ENCODE measurements at places on chromosomes 5 and 9.

- H3K27ac ChIP-seq: no peak overlapping the region
- no peaks in the 10 kb centered on the region for H3K27me3 ChIP-seq
- no peak for DNase-seq
- no peaks in the 10 kb centered on the region for H3K36me3 ChIP-seq
- no peaks in the 10 kb centered on the region for H3K4me1 ChIP-seq
- H3K4me3 ChIP-seq: no peak overlapping the region
These were observed 184.4 kb upstream of the EFNA5 start for GRCh38 chr5:107855171-107855570.

DNA sequence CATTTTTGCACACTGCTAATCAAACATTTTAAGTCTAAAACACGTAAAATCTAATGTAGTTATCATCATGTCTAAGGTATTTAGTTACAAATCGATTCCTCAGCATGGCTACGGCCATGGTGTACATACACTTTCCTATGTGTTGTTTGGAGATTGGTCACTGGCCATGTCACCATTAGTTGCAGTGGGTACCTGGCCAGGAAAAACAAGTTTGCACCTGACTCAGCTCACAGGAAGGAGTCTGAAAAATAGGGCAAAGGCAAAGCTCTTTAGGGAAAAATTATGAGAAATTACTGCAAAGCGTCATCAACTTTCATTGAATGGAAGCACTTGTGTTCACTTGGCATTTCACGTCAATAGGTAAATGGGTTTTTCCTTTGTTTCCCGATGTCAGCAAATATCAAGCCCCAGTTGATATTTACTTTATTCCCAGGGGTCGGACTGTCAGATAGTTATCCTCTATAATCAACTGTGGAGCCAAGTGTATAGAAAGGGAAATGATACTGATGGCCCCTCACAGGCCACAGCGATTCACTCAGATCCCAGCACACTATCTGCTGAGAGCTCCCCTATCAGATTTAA is 626.0 kb upstream of the ADAMTS16 start:
- H3K27ac ChIP-seq: no peak overlapping the region
- H3K4me3 ChIP-seq: no peak overlapping the region
- no peaks in the 10 kb centered on the region for H3K36me3 ChIP-seq
- H3K4me1 ChIP-seq: no peaks in the 10 kb centered on the region
- no peak for DNase-seq

DNA sequence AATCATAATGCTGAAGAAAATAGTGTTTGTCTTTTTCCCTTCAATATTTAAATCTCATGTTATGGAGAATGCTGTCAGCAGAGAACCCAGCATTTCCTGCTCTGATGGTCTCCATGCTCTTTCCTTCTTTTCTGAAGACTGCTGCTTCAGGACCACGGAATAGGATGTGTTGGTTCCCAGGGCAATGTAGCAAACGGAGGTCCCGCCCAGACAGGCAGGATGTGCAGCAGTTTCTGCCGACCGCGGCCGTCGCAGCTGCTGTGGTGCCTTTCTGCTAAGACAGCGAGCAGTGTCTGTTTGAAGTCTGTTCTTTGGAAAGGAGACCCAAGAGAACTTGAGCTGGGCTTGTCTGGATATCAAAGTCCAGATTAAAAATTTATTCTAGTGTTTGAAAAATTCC is 654.3 kb downstream of the CCDC171 start:
- no peak overlapping the region for H3K27ac ChIP-seq
- H3K4me1 ChIP-seq: no peaks in the 10 kb centered on the region
- no peaks in the 10 kb centered on the region for H3K36me3 ChIP-seq
- no peak for DNase-seq
- no peak overlapping the region for H3K4me3 ChIP-seq

DNA sequence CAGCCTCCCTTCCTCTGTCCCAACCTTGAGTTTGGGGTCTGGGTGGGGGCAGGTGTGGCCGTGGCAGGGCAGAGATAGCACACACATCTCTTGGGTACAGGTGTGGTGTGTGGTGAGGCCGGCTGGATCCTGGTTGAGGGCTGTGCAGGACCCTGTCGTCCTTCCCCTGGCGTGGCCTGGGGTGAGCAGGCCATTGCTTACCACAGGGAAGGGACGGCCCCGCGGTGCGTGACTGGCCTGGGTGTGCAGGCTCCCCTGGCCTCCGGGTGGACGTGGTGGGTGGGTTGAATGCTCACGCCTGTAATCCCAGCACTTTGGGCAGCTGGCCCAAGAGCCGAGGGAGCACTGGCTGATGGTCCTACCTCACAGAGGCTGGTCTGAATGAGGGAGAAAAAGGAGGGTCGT is 1.2 kb downstream of the ARRDC1 start:
- no peak for DNase-seq
- H3K36me3 ChIP-seq: no peaks in the 10 kb centered on the region

- H3K27ac ChIP-seq: no peak overlapping the region
- H3K36me3 ChIP-seq: no peaks in the 10 kb centered on the region
- no peaks in the 10 kb centered on the region for H3K27me3 ChIP-seq
- H3K4me3 ChIP-seq: no peak overlapping the region
- H3K4me1 ChIP-seq: no peaks in the 10 kb centered on the region
- no peak for DNase-seq
These were observed 43.6 kb downstream of the BASP1 start for GRCh38 chr5:17261075-17261474.

- peaks cover 1% of the 10 kb centered on the region for H3K4me1 ChIP-seq
- no peaks in the 10 kb centered on the region for H3K36me3 ChIP-seq
- no peak overlapping the region for H3K27ac ChIP-seq
- no peak overlapping the region for H3K4me3 ChIP-seq
- no peaks in the 10 kb centered on the region for H3K27me3 ChIP-seq
These were observed 21.3 kb downstream of the MRPL36 start for GRCh38 chr5:1778138-1779020.

GRCh38 chr9:91477106-91477505 is 53.5 kb upstream of the NFIL3 start:
- H3K4me3 ChIP-seq: no peak overlapping the region
- peaks cover 40% of the 10 kb centered on the region for H3K27me3 ChIP-seq
- H3K27ac ChIP-seq: no peak overlapping the region
- H3K36me3 ChIP-seq: no peaks in the 10 kb centered on the region

DNA sequence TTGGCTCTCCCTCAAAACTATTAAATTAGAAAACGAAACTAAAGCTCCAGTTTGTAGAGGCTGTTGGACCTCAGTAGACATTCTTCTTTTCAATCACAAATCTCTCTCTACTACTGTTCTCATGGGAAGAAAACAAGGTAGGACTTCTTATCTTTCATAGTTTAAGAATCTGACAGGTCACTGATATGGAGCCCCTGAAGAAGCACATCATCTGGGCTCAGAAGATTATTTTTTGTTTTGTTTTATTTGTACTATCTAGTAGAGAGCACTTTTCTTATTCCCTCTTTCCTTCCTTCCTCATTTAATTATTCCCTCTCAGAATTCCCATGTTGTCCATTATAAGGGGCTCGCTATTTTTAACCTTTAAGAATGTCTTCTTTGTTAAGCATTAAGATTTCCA is 26.3 kb downstream of the STARD4 start:
- H3K27me3 ChIP-seq: no peaks in the 10 kb centered on the region
- H3K4me1 ChIP-seq: peaks cover 7% of the 10 kb centered on the region
- peaks cover 36% of the 10 kb centered on the region for H3K36me3 ChIP-seq

- H3K27me3 ChIP-seq: peaks cover 51% of the 10 kb centered on the region
- no peak overlapping the region for H3K4me3 ChIP-seq
- no peak overlapping the region for H3K27ac ChIP-seq
- no peaks in the 10 kb centered on the region for H3K36me3 ChIP-seq
- no peaks in the 10 kb centered on the region for H3K4me1 ChIP-seq
These were observed 12.0 kb downstream of the IRX2 start for GRCh38 chr5:2739360-2740050.

DNA sequence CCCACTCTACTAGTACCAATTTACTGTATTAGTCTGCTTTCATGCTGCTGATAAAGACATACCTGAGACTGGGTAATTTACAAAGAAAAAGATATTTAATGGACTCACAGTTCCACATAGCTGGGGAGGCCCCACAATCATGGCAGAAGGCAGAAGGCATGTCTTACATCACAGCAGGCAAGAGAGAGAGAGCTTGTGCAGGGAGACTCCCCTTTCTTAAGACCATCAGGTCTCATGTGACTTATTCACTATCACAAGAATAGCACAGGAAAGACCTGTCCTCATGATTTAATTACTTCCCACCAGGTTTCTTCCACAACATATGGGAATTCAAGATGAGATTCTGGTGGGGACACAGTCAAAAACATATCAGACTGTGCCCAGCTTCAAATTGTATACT is 11.5 kb downstream of the UGT3A1 start:
- no peak overlapping the region for H3K4me3 ChIP-seq
- no peaks in the 10 kb centered on the region for H3K36me3 ChIP-seq
- peaks cover 1% of the 10 kb centered on the region for H3K27me3 ChIP-seq
- H3K27ac ChIP-seq: no peak overlapping the region

DNA sequence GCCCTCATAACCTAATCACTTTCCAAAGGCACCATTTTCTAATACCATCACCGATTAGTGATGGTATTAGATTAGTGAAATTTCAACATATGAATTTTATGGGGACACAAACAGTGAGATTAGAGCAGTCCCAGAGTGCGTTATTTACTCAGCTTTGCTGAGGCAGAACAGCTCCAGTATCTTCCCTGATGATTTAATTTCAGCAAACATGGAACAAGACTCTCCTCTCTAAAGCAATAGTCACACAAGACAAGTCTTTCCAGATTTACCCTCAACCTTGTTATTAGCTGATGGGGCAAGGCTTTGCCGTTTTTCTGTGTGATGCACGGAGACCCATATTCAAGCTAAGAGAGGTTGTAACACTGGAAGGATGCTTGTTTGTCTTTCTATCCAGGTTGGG is 333.4 kb downstream of the FBXL7 start:
- H3K4me1 ChIP-seq: no peaks in the 10 kb centered on the region
- H3K27me3 ChIP-seq: no peaks in the 10 kb centered on the region
- no peaks in the 10 kb centered on the region for H3K36me3 ChIP-seq
- H3K27ac ChIP-seq: no peak overlapping the region

GRCh38 chr5:44862808-44863207 is 54.1 kb downstream of the MRPS30 start:
- H3K36me3 ChIP-seq: no peaks in the 10 kb centered on the region
- H3K4me3 ChIP-seq: no peak overlapping the region
- no peak overlapping the region for H3K27ac ChIP-seq
- H3K27me3 ChIP-seq: no peaks in the 10 kb centered on the region
- H3K4me1 ChIP-seq: no peaks in the 10 kb centered on the region
- DNase-seq: no peak

- no peaks in the 10 kb centered on the region for H3K36me3 ChIP-seq
- no peak overlapping the region for H3K27ac ChIP-seq
- H3K4me3 ChIP-seq: no peak overlapping the region
- DNase-seq: no peak
These were observed 110.9 kb downstream of the FAM170A start for GRCh38 chr5:119740225-119740624.

GRCh38 chr9:74663439-74663838 is 166.3 kb downstream of the RORB start:
- H3K4me1 ChIP-seq: no peaks in the 10 kb centered on the region
- no peaks in the 10 kb centered on the region for H3K36me3 ChIP-seq
- H3K4me3 ChIP-seq: no peak overlapping the region
- DNase-seq: no peak

GRCh38 chr9:129267141-129267540 is 89.1 kb upstream of the IER5L start:
- H3K27ac ChIP-seq: no peak overlapping the region
- peaks cover 22% of the 10 kb centered on the region for H3K4me1 ChIP-seq
- H3K4me3 ChIP-seq: no peak overlapping the region
- peaks cover under 1% of the 10 kb centered on the region for H3K27me3 ChIP-seq

- peaks cover 9% of the 10 kb centered on the region for H3K36me3 ChIP-seq
- DNase-seq: no peak
- H3K27ac ChIP-seq: no peak overlapping the region
- H3K4me3 ChIP-seq: no peak overlapping the region
These were observed 8.9 kb upstream of the RPL26L1 start for GRCh38 chr5:172950176-172950965.

- no peaks in the 10 kb centered on the region for H3K4me1 ChIP-seq
- H3K36me3 ChIP-seq: no peaks in the 10 kb centered on the region
- no peaks in the 10 kb centered on the region for H3K27me3 ChIP-seq
- H3K27ac ChIP-seq: no peak overlapping the region
- no peak overlapping the region for H3K4me3 ChIP-seq
These were observed 376.0 kb upstream of the PAPPA start for GRCh38 chr9:115777610-115778009.

DNA sequence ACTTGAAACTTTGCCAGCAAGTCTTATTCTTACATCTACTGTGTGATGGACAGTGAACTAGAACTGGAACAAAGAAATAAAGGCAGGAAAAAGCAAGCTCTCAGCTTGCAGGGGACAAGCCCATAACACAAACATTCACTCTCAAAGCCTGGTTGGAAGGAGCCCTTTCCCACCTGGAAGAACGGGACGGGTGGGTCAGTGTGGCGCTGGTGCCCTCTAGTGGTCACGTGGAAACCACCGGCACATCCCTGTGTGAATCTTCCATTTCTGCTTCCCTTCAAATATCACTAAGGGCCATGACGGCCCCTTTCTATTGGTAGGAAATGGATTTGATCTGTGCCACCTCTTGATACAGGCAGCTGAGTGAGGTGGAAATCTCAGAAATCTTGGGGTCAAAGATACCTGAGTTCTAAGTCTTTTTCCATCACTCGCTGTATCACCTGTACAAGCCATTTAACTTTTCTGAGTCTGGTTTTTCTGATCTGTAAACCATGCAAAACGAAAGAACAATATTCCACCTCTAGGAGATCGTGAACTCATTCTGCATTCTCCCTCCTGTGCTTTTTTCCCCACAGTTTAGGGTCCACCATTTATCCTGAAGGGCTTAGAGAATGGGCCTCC is 211.6 kb downstream of the MSX2 start:
- no peaks in the 10 kb centered on the region for H3K4me1 ChIP-seq
- no peak overlapping the region for H3K4me3 ChIP-seq
- H3K27me3 ChIP-seq: peaks cover 25% of the 10 kb centered on the region
- peak; percentile 51 for DNase-seq
- no peak overlapping the region for H3K27ac ChIP-seq

All from activated CD4-positive, alpha-beta memory T cell treated with anti-CD3 and anti-CD28 coated beads for 36 hours (primary cell).